Activated CD4-positive, alpha-beta T cell treated with anti-CD3 and anti-CD28 coated beads for 4 hours (primary cell): ENCODE measurements at places on chromosomes 2 and 18.

GRCh38 chr2:207337234-207338219 is 171.8 kb upstream of the KLF7 start:
- peak; percentile 20 for DNase-seq

GRCh38 chr18:54843314-54843713 is 15.0 kb downstream of the RAB27B start:
- no peak for DNase-seq

DNA sequence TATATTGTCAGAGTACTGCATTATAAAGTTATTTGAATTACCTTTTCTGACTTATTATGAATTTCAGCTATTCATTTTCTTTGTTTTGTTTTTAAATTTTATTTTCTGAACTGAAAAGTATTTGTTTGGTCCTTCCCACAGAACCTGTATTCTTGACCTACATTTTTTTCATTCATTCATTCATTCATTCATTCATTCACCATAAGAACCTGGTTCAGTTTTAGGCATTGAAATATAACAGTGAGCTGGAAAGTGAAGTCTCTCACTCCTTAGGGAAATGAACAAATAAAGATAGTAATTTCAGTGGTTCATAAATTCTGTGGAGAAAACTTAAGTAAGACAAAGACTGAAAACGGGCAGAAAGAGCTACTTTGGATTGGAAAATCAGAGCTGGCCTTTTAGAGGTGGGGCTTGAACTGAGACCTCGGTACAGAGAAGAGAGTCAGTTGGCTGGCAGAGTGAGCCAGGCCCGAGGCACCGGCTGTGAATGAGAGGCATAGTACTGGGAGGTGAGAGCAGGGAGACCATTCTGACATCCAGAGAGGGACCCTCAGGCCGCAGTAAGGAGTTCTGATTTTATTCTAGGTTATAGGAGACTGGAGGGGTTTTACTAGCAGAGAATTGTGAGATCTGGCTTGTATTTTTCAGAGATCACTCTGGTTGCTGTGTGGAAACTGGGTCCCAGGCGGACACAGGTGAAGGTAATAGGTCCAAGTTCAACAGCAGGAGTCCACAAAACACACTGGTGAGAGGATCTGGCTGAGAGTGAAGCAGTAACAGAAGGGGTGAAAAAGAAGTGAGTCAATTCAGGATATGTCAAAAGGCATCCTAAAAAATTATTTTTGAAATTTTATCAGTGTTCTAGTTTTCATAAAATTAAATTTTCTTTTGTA is 75.8 kb upstream of the FN1 start:
- no peak for DNase-seq

DNA sequence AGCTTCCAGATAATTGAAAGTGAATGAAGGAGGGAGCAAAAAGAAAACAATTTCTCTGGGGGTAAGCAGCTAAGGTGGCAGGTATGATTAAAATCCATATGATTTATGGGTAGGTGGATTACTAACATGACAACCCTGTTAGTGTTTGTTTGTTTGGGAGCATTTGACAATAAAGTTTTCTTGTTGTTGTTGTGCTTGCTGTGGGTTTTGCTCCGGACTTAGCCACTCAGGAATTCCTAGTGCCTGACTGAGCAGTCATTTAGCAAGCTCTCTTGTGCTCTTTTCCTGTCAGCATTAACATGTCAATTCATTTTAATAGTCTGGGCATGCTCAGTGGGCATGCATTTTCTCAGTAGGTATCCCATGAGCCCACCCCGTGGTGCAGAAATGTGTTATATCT is 674.8 kb upstream of the ZEB2 start:
- DNase-seq, result no peak

GRCh38 chr2:142849820-142850219 is 27.6 kb upstream of the KYNU start:
- no peak for DNase-seq

DNA sequence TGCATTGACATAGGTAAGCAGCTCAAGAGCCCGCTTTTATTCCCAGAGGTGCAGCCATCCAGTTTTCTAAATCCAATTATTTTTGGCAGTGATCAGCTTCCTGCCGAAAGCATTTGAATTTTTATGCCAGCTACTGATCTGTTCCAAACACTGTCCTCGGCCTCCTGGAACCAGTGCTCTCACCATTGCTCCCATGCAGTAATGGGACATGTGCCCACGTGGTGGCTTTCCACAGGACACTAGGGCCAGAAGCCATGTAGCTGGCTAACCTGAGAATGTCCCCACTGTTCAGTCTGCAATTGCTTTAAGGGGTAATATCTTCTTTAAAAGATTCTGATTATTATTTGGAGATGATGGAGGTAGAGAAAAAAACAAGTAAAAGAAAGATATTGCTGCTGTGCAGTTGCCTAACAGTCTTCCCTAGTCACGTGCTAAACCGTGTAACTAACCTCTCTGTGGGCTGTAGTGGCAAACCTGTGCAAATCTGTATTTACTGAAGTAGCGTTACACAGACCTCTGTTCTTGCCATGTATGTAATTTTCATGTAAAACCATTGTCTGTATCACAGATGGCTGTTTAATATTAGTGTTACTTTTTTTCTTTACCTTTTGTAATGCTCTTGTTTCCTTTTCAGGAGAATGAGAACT is 13.0 kb downstream of the GRHL1 start:
- no peak for DNase-seq

GRCh38 chr2:159585622-159586021 is 30.7 kb downstream of the BAZ2B start:
- DNase-seq, result no peak

DNA sequence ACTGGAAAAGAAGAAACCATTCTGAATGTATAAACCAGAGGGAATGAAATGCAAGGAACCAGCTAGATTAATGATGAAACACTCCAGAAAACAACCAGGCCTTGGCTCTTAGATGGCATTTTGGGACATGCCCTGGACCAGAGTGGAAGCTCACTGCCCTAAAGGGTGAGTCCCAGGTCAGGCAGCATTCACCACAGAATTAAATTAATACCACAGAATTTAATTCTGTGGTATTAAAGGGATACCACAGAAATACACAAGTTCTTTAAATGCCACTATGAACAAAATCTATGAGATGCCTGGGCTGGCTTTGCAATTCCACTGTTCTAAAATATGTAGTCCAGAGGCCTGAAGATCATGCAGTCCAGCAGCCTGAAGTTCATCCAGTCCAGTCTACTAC is 122.3 kb upstream of the KYNU start:
- DNase-seq, result no peak

DNA sequence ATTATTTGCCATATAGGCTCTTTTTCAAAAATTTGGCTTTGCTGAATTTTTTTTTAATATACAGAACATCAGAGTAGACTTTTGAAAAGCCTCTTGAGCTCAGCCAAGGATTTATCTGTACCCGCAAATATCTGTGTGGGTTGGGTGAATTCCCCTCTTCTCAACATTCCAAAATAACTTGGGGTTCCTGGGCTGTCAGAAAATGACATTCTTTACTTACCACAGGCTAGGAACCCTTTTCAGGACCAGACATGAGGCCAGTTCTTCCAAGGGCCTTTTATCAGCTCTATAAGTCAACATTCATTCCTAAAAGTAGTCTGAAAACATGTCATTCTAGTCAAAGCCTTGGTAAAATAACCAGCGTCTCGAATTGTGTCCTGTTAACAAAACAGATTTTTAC is 28.8 kb upstream of the FEZ2 start:
- DNase-seq, result no peak

- DNase-seq, result no peak
Measured at GRCh38 chr18:44801781-44802180, 121.1 kb downstream of the SETBP1 start.

GRCh38 chr2:23595021-23595420 is 210.0 kb downstream of the KLHL29 start:
- DNase-seq, result no peak

- DNase-seq, result no peak
Measured at GRCh38 chr2:185567196-185567595, 171.4 kb upstream of the FSIP2 start.

GRCh38 chr2:85185431-85185940 is 52.3 kb downstream of the TCF7L1 start:
- DNase-seq, result no peak

- no peak for DNase-seq
Measured at GRCh38 chr2:224687156-224687555, 29.0 kb downstream of the CCDC195 start.

DNA sequence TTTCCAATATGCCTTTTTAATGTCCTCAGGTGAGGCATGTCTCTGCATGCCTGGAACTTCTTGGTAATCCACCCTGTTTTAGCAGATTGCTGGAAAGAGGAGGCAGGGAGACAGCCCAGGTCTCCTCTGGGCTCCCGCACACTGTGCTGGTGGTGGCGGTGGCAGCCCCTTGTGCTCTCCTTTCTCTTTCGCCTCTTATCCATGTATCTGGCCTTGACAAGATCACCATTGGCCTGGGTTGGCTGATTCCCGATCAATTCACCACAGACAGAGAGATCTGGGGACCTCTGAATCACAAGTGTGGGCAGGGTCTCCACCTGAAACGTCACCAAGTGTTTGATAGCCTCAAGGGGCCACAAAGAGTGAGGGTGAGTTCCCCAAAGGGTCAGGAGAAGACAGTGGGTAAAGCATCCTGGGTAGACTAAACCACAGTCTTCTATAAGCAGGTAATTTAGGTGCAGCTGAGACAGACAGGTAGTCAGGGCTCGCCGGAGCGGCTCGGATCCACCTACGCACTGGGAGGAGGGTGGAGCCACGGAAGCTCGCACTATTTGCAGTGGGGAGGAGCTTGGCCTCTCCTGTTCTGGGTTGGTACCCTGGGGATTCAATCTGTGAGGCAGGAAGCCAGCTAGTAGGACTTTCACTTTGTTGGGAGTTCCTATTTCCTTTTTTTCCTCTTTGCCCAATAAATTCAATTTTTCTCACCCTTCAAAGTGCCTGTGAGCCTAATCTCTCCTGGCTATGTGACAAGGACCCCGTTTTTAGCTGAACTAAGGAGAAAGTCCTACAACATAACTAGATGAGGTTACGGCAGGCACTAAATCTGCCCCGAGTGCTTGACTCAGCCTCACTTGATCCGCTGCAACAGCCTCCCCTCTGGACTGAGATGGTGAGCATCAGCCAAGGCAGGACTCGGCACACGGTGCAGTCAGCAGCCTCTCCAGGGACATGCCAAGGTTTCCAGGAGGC is 57.6 kb downstream of the SLC4A3 start:
- peak; percentile 48 for DNase-seq

DNA sequence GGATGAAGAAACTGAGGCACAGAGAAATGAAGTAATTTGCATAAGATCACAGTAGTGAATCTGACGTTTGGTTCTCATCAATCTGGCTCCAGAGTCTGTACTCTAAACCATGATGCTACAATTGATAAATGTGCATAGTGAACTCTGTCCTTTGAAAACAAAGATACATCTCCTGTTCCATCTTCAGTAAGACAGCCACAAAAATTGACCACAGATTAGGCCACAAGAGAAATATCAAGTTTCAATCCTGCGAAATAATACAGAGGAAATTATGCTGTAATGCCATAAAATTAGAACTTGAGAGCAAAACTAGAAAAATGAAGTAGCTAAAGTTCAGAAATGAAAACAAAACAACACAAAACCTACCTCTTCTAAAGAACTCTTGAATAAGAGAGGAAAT is 28.4 kb downstream of the FAM98A start:
- no peak for DNase-seq

- DNase-seq, result no peak
Measured at GRCh38 chr2:23231865-23232264, 153.1 kb upstream of the KLHL29 start.

GRCh38 chr2:180675170-180675569 is 305.2 kb upstream of the UBE2E3 start:
- no peak for DNase-seq

DNA sequence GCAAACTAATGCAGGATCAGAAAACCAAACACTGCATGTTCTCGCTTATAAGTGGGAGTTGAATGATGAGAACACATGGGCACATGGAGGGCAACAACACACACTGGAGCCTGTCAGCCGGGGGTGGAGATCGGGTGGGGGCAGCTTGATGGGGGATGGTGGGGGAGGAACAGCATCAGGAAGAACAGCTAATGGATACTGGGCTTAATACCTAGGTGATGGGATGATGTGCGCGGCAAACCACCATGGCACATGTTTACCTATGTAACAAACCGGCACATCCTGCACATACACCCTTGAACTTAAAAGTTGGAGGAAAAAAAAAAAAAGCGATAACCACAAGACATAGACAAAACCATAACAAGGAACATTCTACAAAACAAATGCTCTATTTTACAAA is 10.4 kb downstream of the CHMP3 start:
- peak; percentile 5 for DNase-seq

DNA sequence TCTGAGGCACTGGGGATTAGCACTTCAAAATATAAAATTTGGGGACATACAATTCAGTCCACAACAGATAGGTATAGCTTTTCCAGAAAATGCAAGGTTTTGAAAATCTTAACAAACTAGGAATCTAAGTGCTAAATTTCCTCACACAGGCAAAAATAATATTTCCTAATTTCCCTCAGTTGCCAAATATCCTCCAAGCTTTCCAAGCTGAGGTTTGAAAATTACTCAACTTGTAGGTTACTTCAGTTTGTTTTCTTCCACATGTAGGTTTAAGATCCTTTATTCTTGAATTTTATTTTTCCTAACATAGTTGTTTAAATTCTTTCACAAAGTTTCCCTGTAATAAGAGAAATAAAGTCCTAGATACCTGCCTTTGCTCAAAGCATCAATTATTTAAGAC is 192.9 kb upstream of the NRXN1 start:
- no peak for DNase-seq

GRCh38 chr2:30261695-30262211 is 30.4 kb downstream of the LBH start:
- no peak for DNase-seq

GRCh38 chr2:201483342-201483741 is 31.8 kb downstream of the STRADB start:
- DNase-seq, result no peak

DNA sequence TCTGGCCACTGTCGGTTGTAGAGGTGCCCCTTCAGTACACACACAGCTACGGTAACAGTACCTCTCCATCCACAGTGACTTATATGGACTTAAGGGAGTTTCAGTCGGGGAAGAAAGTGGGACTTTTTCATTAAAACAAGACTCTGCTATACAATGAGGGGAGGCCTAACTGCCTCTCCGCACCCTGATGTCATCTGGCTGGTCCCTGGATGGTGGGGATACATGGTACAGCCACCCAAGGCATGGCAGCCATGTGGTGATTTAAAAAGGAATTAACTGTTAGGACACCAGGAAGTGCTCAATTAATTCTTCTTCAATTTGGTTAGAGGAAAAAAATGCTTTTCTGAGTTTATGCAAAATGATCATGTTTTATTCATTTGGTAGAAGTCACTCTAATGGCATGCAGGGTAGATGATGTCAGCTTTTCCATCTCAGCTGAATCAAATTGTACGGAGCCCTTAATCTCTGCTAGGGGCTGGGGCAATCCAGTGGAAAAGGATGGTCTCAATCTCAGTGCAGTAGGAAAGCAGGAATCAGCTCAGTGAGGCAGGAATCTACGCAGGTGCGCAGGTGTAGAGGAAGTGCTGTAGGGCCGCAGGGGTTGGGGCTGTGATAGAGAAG is 243.9 kb downstream of the PRKCE start:
- DNase-seq, result no peak

- DNase-seq, result no peak
Measured at GRCh38 chr2:64258566-64258965, 114.3 kb upstream of the PELI1 start.

- no peak for DNase-seq
Measured at GRCh38 chr2:44291281-44292248, 16.3 kb downstream of the SLC3A1 start.

- no peak for DNase-seq
Measured at GRCh38 chr2:118697781-118698180, 149.7 kb downstream of the EN1 start.

GRCh38 chr2:74593826-74594772 is 39.6 kb downstream of the DOK1 start:
- DNase-seq, result no peak

- DNase-seq, result peak; percentile 13
Measured at GRCh38 chr2:232632904-232633412, 446 bp upstream of the EFHD1 start.

GRCh38 chr2:158796652-158797051 is 1.5 kb downstream of the DAPL1 start:
- DNase-seq, result no peak
